ENCODE measurements at places on chromosomes 6 and 20. TPM values are rescaled to one million over a fixed set of nuclear protein-coding genes. Genes with fewer than 3 reads are reported as not detected.

C20orf141 gene
- total RNA-seq: 177 TPM

TSBP1 gene
- total RNA-seq: 11.8 TPM

PSORS1C1 gene
- 32.7 TPM for total RNA-seq

DNA sequence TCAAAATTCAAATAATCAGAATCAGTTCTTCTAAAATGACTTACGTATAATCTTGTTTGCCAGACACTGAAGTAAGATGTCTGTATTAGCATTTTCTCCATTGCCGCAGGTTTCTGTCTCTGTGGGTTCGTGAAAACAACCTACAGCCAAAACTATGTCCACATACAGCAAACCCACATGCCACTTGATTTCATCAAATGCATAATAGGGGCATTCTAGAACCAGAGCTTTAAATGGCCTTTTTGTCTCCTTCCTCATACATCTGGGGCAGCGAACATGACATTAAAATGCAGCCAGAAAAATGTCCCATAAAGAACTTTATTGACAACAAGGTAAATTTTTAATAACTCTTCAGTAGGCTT is 90.2 kb upstream of the QKI start:
- H3K36me3 ChIP-seq: no peaks in the 10 kb centered on the region
- H3K27ac ChIP-seq: no peak overlapping the region
- no peaks in the 10 kb centered on the region for H3K27me3 ChIP-seq

- H3K4me3 ChIP-seq: no peak overlapping the region
- H3K36me3 ChIP-seq: no peaks in the 10 kb centered on the region
- H3K27me3 ChIP-seq: no peaks in the 10 kb centered on the region
- no peaks in the 10 kb centered on the region for H3K4me1 ChIP-seq
- H3K27ac ChIP-seq: no peak overlapping the region
These were observed 155.9 kb downstream of the RNF144B start for GRCh38 chr6:18543051-18543450.

DNA sequence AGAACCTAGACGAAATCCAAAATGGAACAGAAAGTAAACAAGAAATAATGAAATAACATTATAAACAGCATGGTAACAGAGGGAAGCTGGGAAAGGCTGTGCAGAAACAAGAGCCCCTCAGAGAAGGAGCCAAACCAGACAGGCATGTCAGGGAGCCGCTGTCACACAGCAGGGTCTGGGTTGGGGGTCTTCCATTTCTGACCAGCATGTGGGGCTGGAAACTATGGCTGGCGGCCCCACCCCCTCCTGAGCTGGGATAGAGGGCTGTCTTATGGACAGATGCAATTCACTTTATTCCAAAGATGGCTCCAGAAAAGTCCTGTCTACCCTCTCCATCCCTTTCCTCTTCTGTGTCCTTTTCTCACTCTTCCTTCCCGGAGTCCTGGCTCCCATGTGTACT is 27.3 kb downstream of the C6orf89 start:
- H3K4me1 ChIP-seq: peaks cover 9% of the 10 kb centered on the region
- no peak overlapping the region for H3K4me3 ChIP-seq
- H3K36me3 ChIP-seq: no peaks in the 10 kb centered on the region

GRCh38 chr20:775679-776135 is 7.4 kb upstream of the SLC52A3 start:
- no peak overlapping the region for H3K27ac ChIP-seq
- no peaks in the 10 kb centered on the region for H3K36me3 ChIP-seq
- H3K4me3 ChIP-seq: no peak overlapping the region

Measured in testis (tissue), 5 donors.